Natural killer cell (primary cell): ENCODE measurements at places on chromosomes 7 and 10.

GRCh38 chr7:143958781-143959180 is 4.1 kb downstream of the OR2F1 start:
- DNase-seq = no peak

GRCh38 chr7:31890766-31891165 is 179.4 kb downstream of the PDE1C start:
- no peak for DNase-seq

GRCh38 chr10:69414036-69415018 is 2.4 kb downstream of the TACR2 start:
- DNase-seq = no peak

- DNase-seq = no peak
These were observed 591.9 kb downstream of the GALNT17 start for GRCh38 chr7:71723859-71724258.

- DNase-seq = no peak
These were observed 63.6 kb upstream of the COL13A1 start for GRCh38 chr10:69738071-69738470.
